ENCODE measurements at places on chromosomes 4 and X.

DNA sequence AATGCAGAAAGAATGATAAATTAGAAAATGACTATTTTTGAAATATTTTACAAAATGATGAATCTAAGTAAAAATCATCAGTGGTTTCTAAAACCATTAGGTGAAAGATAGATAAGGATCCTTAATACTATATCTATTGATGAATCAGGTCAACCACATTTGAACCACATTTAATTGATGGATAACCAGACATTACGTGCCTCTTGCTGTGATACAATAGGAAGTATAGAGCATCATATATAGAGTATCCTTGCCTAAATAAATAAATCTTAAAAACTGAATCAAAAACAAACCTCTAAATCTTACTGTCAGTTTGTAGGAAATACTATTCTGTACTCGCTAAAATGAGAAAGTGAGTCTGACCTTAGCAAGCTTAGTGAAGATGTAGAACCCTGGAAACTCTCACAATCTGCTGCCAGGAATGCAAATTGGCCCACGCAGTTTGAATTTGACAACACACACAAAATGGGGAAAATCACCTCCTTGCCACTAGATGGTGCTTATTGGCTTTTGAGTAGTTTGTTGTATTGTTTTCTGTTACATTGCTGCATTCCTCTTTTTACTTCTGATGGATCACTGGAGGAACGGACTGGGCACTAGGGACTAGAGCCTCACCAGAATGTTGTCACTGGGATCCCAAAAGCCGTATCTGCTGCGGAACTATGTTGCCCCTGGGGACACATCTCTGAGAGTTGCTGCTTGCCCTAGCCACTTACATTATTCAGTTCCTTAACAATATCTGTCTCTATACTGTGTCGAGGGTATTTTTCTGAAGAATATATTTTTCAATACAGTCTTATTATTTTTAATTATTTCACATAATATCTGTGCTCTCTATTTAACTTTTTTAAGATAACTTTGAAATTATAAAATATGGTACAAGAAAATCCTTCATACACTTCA is 25.4 kb upstream of the SLAIN2 start:
- DNase-seq = peak; percentile 12

GRCh38 chr4:76544725-76545124 is 109.7 kb downstream of the SHROOM3 start:
- no peak for DNase-seq

- no peak for DNase-seq
Measured at GRCh38 chr4:48103483-48104139, 30.4 kb downstream of the TXK start.

DNA sequence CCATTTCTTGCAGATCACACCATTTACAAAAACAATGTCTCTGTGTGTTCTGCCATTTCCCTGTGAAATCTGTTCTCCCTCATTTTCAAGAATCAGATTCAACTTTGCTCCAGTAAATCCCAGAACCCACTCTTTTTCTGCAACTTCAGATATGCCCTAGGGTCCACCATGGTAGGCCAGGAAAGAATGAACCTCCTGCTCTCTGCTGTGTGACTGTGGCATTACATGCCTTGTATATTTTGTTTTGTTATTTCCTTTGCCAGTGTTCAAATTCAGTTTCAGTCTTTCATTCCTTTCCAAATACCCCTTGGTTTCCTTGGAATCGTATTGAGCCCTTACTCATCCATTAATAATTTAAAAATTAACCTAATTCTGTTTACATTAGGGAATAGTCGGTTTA is 290.2 kb upstream of the VCX start:
- DNase-seq = no peak

DNA sequence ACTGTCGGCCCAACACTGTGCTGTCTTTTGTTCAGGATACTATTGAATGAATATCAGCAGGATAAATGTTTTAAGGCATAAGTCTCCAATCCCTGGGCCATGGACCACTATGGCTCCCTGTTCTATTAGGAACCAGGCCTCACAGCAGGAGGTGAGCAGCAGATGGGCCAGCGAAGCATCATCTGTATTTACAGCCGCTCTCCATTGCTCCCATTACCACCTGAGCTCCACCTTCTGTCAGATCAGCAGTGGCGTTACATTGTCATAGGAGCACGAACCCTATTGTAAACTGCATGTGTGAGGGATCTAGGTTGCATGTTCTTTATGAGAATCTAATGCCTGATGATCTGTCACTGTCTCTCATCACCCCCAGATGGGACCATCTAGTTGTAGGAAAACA is 3.7 kb upstream of the APLN start:
- DNase-seq = no peak

DNA sequence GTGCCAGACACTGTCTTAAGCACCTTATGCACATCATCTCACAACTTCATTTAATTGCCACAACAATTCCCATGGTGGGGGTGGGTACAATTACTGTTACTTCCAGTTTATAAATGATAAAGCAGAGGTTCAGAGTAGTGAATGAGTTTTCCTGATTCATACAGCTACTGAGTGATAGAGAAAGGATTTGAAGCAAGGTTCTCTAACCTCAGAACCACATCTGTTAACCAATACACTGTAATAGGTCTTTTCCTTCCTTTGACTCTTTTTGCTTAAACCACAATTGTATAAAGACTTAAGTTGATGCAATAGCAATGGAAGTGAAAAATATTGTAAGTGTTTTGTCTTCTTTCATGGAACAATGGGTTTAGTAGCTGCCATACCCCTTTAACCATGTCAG is 43.5 kb upstream of the PAK3 start:
- no peak for DNase-seq

DNA sequence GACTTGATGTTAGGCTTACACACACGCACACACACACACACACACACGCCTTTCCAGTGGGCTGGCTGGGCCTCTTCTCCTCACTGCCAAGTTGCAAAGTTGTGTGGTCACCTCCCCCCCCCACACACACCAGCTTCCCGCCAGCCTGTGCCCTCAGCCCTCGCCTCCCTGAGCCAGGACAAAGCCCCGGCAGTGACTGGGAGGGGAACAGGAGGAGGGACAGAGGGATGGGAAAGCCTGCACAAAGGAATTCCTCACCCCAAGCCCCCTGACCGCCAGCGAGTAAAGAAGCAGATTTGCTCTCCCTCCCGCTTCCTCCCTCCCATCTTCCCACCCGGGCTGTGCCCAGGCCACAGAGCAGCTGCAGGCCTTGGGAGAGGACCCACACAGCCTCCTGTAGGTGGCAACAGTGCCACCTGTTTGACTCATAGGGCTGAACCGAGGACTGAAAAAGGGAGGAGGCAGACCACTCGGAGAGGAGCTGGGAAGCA is at the start of gene GDPD2:
GDPD2 (plus strand) TSS at position 464 of the 491 bp plus-strand sequence. CDS start 1,671 bp downstream, outside the sequence.
- DNase-seq = peak; percentile 78

DNA sequence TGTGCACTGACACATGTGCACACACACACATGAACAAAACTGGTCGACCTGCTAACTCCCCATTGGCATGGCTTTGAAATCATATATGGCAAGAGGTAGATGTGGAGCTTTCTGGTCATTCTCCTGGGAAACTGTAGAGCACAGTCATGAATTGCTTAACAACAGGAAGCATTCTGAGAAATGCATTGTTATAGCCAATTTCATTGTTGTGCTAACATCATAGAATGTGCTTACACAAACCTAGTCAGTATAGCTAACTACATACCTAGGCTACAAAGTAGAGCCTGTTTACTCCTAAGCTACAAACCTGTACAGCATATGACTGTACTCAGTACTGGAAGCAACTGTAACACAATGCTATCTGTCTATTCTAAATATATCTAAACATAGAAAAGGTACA is 134.2 kb upstream of the SH3RF1 start:
- no peak for DNase-seq

DNA sequence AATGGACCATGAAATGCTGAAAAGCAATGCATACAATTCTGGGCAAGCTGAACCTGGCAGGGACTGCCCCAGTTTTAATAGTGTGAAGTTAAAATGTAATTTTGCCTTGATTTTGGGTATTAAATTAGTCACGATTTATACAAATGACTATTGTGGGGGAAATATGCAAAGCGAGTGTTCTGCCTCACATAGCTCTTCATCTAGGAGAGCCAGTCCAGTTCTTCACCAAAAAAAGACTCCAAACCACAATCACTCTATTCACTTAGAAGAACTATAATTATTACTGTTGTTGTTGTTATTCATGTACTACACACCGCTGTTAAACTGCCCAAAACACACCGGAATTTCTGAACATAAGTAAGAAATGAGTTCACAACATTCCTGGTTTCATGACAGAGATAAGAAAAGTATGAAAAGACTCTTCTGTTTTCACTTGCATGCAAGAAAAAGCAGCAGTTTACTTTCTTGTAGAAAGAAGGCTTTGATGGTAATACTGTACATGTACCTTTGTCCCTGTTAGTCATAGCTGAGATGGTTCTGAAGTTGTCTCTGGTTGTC is 101.9 kb downstream of the QRFPR start:
- no peak for DNase-seq

- DNase-seq = no peak
Measured at GRCh38 chr4:119589165-119589564, 39.4 kb downstream of the PDE5A start.

DNA sequence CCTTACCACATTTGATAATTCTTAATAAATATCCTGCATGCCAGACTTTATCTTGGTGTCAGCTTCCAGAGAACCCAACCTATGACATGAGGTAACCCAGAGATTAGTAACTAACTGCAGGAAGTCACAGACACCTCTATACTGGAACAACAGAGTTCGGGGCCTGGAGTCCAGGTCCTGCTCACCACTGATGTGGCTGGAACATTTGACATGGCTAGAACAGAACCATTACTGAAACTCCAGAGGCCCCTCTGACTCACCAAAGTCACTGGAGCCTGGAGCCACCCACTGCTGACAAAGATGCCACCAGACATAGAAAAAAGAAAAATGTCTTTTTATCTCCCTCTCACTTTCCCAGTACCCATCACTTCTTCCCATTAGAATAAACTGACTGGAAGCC is 403.7 kb downstream of the MID1IP1 start:
- DNase-seq = no peak

GRCh38 chr4:15006416-15007024 is 4.2 kb downstream of the CPEB2 start:
- no peak for DNase-seq

- no peak for DNase-seq
Measured at GRCh38 chr4:112521123-112522023, 5.4 kb upstream of the NEUROG2 start.

DNA sequence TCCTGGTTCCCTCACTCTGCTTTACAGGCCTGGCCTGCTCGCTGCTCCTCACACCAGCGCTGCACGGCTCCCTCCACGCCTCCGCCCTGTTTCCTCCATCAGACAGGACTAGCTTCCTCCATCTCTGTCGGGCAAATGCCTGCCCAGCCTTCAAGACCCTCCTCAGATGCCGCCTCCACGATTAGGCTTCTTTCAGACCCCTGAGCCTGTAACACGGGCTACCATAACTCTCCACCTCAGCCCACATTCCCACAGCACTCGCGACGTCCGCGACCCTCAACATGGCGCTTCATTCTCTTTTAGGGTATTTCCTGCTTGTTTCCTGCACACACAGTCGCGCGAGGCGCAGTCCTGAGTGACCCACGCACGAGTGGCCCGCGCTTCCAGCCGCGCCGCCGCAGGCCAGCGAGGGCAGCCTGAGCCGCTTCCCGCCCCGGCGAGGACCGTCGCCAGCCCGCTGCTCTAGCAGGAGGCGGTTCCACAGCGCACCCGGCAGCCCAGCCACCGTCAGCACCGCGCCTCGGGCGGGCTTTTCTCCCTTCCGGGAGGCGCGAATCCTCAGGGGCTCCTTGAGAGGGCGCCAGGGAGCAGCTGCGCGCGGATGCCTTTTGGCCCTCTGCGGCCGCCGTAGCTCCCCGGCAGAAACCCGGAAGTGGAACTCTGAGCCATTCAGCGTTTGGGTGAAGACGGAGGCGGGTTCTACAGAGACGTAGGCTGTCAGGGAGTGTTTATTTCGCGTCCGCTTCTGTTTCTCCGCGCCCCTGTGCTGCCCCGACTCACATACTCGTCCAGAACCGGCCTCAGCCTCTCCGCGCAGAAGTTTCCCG is at the start of gene FRG1:
FRG1 (plus strand) TSS at position 695 of the 827 bp plus-strand sequence. CDS start 138 bp downstream, outside the sequence.
- no peak for DNase-seq

DNA sequence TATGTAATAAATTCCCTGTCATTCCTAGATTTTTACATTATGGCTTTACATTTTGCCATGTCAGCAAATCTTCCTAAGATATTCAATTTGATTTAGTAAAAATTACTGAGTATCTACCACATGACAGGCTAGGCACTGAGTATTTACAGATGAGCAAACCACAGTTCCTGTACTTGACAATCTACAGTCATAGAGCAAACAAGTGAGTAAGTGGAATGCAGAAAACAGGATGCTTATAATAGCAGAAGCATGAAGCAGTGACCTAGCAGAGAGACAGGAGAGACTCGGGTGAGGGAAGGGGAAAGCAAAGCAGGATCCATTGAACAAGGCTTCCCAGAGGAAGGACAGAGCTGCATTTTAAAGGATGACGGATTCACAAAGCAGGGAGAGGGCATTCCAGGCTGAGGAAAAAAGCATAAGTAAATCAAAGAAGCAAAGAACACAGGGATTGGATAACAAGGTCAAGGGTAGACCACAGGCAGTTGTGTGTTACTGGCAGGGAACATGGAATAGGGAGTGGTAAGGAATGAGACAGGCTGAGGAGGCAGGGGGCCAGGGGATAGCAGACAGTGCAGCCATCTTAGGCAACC is 124.7 kb upstream of the C1QTNF7 start:
- DNase-seq = no peak

GRCh38 chr4:80798082-80798481 is 232.4 kb upstream of the BMP3 start:
- DNase-seq = no peak

DNA sequence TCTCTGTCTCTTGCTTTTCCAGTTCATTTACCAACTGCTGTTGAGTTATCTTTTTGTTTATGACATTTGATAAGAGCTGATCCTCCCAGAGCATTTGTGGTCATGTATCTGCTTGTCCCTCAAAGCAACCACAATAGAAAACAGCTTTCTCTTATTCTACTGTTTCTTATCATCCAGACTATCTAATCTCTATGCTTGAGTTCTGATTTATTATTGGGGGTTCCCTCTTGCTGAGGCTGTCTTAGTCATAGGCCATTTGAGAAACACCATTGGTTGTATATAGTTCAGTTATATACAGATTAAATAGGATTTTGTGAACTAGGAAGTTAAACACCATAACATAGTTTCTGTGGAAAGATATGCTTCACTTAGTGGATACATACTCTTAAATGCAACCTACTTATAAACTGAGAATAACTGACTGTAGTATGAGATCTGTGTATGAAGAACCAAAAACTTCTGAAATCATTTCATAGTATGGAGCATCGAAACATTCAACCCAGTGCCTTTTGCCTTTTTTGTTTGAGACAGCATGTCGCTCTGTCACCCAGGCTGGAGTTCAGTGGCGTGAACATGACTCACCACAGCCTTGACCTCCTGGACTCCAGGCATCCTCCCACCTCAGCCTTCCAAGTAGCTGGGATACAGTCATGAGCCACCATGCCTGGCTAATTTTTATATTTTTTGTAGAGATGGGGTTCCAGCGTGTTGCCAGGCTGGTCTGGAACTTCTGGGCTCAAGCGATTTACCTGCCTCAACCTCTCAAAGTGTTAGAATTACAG is 75.8 kb downstream of the STIM2 start:
- no peak for DNase-seq

GRCh38 chrX:153967536-153968224 is 3.9 kb downstream of the HCFC1 start:
- no peak for DNase-seq
